ENCODE measurements at places on chromosomes 4 and X.

- no peak for DNase-seq
Measured at GRCh38 chr4:86302830-86303229, 57.0 kb downstream of the MAPK10 start.

DNA sequence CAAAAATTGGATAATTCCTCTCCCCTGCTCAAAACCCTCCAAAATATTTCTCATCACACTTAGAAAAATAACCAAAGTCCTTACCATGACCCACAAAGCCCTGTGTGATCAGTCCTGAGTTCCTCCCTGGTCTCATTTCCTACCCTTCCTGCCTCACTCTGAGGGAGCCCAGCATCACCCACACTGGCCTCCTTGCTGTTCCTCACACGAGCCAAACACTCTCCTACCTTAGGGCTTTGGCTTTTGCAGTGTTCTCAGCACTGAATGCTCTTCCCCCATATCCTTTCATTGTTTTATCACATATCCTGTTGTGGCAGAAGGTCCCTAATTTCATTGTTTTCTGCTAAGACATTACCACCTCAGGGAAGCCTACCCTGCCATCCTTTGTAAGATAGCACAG is 12.2 kb downstream of the MGAT4D start:
- no peak for DNase-seq

- no peak for DNase-seq
Measured at GRCh38 chr4:24219209-24219608, 329.4 kb upstream of the PPARGC1A start.

DNA sequence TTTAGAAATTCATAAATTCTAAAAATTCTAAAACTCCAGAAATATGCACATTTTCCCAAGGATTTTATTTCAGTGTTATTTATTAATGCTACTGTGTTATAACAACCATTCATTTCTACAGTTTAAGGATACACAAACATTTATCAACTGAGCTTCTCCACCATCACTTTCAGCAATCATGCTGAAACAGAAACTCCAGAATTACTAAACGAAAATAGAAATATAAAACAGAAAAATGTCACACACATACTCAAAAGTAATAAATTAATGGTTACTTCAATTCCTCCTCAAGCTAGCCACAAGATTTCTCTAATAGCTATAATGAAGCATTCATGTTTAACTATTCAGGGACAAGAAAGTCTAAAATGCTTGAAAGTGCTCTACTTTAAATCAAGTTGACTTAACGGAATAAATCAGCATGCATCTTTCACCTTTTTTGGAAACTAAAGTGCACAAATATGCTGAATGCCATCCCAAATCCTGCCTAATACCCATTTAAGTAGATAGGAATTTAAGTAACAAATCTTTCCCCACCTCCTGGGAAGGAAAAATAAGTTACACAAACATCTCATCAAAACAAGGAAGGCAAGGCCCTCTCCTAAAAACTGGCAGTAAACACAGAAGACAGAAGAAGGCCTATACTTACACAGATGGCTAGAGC is 563 bp downstream of the FAM13A start:
- DNase-seq = no peak

- DNase-seq = no peak
Measured at GRCh38 chr4:177177541-177178081, 132.1 kb upstream of the NEIL3 start.

DNA sequence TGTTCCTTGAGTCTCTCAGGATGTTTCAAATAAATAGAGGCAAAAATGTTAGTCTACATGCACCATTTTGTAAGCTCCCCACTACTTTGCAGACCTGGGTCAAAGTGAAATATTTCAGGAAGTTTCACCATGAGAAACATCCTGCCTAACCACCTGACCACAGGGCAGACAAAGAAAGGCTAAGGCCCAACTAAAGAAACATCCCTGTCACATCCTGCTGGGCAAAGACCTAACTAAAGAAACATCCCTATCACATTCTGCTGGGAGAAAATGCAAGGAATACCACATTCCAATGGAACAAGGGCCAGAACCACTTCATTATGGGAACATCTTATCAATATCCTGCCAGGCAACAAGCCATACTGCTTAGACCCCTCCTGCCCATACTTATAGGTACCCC is 1303.4 kb downstream of the TECRL start:
- no peak for DNase-seq

DNA sequence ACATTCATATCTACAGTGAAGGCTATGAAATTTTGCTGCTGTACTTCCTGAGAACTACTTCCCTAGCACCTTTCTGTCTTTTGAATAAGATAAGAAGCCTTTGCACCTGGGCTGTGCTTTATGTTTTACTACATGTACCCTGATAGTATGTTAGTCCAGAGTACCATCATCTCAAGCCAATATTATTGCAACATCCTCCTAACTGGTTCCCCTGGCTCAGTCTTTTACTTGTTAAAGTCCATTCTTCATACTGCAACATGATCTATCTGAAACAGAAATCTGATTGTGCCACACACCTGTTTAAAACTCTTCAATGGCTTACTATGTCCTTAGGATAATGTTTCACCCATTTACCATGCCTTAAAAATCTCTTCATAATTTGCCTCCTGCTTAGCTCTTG is 102.3 kb downstream of the AGTR2 start:
- no peak for DNase-seq

DNA sequence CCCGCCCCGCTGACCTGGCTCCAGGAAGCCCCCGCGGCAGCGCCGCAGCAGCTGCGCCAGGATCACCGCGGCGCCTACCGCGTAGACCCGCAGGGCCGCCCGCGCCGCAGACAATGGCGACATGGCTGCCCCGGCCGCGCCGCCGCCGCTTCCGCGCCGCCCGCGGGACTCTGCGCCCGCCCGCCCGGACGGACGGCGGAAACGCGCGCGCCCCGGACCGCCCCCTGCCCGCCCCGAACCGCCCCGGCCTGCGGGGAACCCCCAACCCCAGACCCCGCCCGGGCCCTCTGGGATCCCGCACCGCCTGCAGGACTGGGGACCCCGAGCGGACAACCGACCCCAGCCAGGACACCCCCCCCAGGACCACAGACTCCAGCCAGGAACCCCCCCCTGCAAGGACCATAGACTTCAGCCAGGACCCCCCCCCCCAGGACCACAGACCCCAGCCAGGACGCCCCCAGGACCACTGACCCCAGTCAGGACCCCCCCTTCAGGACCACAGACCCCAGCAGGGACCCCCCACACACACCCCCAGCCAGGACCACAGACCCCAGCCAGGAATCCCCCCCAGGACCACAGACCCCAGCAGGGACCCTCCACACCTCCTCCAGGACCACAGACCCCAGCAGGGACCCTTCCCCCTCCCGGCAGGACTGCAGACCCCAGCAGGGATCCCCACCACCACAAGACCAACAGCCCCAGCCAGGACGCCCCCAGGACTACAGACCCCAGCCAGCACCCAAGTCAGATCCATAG is at the start of the genes DHRSX and ZBED1:
Gene DHRSX (minus strand): TSS at position 174 of the 756 bp plus-strand sequence. CDS start 51 bp downstream, at position 123.
Gene ZBED1 (minus strand): TSS at position 174 of the 756 bp plus-strand sequence. CDS start 10,257 bp downstream, outside the sequence.
- no peak for DNase-seq

GRCh38 chr4:176607807-176608206 is 184.9 kb downstream of the VEGFC start:
- no peak for DNase-seq

GRCh38 chr4:2591189-2591588 is 54.7 kb downstream of the FAM193A start:
- DNase-seq = no peak

DNA sequence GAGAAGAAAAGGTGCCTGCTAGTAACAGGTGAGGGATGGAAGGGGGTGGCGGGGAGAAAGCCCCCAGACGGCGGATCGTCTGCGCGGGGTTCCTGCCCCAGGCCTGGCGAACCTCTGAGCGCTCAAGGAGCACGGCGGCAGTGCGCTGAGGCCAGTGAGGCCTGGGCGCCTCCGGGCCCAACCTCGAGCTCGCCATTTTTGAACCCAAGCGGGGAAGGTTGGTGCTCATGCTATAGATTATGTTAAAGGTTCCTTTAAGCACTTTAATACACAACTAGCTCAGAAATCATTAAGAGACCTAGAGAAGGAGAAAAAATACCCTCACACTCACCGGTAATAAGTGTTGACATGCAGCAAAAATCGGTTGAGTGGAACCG is 7.9 kb downstream of the PITX2 start:
- no peak for DNase-seq

DNA sequence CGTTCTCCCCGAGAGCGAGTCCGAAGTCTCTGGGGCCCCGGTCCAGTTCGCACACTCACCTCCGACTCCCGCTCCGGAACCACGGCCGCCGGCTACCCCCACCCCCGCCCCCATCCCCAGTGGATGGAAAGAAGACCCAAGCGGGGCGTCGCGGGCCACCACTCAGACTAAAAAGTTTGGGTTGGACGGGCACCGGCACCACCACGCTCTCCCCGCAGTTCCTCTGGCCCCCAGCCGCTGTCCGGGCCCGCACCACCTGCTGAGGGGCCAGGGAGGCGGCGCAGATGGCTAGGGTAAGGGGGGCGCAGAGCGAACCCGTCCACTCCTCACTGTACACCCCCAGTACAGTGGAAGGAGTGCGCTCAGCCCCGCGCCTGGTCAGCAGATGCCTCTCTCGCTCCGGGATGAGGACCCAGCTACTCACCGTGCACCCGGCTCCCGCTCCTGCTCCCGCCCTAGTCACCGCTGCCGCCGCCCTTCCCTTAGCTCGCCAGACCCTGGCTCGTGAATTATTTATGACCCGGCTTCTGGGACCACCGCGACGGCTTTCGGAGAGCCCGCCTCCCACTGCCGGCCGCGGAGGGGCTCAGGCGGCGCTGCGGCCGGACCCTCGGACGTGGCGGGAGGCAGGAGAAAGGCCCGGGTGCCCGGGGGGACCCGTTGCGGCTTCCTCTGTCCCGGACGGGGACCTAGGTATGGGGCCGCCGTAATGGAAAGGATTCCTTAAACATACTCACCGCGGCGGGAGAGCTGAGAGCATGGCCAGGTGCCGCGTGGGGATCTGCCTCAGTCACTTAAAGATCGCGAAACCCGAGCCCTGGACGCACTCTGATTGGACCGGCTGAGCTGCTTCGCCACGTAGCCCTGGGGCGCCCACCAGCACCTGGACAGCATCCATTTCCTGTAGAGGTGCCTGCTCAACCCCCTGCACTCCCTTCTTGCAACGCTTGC is at the start of gene PROM1:
Gene PROM1 (minus strand): TSS at position 783 of the 951 bp plus-strand sequence. CDS start 8,117 bp downstream, outside the sequence.
- DNase-seq = no peak

DNA sequence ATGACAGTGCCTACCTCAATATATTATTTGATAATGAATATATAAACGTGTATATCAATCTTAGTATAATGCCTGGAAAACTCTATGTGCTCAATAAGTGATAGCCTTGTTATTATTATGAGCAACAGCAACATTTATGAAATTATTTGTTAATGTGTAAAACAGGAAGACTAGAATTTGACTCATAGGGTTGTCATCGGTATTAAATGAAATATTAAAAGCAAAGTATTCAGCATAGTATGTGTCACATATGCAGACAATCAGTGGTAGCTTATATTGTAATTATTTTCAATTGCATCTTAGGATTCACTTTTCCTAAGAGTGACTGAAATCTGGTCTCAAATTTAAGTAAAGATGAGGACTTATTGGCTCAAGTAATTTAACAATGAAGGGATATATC is 24.6 kb downstream of the SPANXD start:
- no peak for DNase-seq

GRCh38 chr4:176475067-176475466 is 155.3 kb downstream of the SPCS3 start:
- DNase-seq = no peak

DNA sequence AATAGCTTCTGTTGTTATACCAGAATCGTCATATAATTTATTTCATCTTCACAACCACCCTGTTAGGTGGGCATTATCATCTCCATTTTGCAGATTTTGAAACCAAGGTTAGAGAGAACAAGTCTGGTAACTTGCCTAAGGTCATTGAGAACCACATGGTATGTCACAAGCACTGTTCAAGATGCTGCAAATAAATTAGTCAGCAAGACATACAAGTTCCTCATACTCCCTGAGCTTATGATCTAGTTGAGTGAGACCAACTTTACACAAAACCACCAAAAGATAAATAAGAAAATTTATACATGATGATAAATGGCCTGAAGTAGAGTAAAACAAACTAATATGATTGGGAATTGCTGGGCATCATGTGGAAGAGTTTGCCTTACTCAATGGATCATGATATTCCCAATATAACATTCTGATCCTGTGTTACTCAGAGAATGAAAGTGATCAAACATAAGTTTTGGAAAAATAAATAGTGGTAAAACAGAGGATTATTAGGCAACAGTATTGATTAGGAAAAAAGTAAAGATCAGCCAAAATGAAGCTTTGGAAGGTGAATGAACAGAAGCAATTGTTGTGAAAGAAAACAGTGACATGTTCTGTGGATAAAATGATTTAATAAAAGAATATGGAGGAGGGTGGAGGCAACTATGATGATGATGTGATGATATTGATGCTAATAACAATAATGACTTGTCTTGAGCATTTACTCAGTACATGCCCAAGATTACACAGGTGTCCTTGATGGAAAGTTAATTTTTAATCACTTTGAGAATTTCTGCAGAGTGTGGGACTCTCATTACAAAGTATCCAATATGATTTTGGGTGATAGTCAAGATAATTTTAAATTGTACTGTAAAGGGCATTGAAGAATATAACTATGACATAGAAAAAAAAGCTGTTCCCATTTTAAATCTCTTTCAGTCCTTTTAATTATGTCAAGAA is 34.1 kb upstream of the IL1RAPL1 start:
- no peak for DNase-seq

DNA sequence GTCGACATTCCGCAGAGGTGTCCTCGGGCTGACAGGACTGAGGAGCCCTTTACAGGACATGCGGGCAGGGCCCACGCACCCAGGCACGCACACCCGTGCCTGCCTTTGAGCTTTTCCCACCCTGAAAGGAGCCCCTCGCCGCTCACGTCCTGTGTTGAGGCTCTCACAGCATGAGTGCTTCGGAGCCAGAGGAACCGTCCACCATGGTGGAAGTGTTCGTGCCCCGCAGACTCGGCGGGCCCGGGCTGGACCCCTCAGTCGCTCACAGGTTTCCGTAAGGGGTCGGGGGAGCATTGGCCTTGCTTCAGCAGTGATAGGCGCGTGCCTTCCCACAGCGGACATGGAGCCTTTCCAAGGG is 36.9 kb downstream of the PIGG start:
- DNase-seq = no peak

GRCh38 chr4:182137343-182137742 is 105.9 kb upstream of the TENM3 start:
- no peak for DNase-seq

DNA sequence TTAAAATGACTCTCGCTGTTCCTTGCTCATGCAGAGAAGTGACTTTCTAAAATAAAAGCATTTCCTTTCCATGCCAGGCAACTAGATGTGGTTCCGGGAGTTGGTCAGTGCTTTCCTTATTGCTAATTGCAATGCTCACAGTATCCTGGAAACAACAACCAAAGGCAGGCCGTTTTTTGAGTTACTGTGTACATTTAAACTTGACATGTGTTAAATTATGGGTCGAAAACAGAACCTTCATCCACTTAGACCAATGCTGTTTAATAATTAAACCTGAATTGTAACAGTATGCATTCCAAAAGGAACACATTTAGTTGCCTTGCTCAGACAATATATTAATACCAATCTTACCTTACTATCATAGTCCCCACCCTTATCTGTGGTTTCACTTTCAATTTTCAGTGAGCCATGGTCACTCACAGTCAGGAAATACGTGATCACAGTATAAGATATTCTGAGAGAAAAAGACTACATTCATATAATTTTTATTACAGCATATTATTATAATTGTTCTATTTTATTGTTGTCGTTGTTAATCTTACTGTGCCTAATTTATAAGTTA is 102.6 kb downstream of the HS6ST2 start:
- no peak for DNase-seq

- DNase-seq = no peak
Measured at GRCh38 chr4:155974476-155974749, 20.7 kb upstream of the CTSO start.

GRCh38 chr4:26049447-26049846 is 135.4 kb downstream of the SMIM20 start:
- no peak for DNase-seq

GRCh38 chr4:148874331-148874730 is 432.1 kb upstream of the NR3C2 start:
- no peak for DNase-seq

Measured in putamen (tissue), 1 donor.